ENCODE measurements at places on chromosomes 3 and 15.

DNA sequence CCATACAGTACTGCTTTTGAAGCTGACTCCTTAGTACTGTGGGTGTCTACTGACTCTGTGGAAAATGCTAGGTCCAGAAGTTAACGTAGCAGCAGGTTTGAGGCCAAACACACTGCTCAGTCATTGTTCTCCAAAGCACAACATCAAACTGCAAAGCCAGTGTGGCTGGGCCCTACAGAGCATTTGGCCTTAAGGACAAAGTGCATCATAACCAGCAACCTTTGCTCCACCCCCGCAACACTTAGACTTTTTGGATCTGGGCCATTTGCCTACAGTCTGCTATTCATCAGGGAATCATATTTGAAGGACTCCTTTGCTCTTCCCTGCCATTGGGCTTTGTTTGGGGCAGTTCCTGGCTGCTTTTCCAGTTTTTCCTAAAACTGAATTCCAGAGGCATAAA lies 43.1 kb upstream of the ARL6 start:
- DNase-seq = no peak

- DNase-seq = no peak
These were observed 44.6 kb upstream of the VILL start for GRCh38 chr3:37945807-37946530.

GRCh38 chr3:169526246-169526645 lies 137.3 kb downstream of the MECOM start:
- no peak for DNase-seq

DNA sequence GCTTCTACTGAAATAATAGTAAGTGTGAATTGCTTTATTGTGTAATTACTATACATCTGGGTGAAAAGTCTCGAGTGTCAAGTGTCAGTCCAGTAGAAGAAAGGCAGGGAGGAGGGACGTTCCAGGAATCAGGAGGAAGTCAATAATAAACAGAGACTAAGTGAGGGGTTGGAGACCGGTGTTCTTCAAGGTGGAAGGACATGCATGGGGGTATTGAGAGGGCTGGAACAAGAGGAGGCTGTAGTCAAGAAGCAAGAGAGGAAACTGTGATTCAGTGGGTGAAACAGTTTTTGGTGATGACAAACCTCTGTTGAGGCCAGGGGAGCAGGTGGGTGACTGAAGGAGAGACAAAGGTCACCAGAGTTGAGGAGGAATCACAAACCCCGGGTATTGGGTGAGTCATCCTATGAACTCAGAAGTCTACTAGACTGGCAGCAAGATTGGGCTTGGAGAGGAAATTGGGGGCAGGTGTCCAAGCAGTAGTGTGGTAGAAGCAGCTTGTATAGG lies 11.6 kb upstream of the SCAMP5 start:
- DNase-seq = no peak

DNA sequence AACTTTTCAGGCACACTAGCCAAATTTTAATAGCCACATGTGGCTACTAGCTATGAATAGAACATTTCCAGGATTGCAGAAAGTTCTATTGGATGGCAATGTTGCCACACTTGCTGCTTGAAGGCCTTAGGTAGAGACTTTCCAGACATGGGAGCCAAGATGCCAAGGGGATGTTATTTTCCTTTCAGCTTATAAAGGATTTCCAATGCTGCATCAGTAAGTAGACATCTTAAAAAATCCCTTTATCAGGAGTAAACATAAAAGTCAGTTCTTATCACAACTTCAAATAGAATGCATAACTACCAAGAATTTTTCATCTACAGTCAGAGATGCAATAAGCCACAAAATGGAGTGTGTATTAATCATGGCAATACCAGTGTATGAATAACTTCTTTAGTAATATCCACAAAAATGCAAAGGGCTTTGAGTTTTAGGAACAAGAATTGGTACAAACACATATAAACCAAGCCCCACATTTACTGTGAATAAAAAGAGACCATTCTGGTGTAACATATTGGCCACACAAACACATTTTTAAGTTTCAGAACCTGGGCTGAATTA lies 457.1 kb upstream of the ADAMTS9 start:
- DNase-seq = no peak

DNA sequence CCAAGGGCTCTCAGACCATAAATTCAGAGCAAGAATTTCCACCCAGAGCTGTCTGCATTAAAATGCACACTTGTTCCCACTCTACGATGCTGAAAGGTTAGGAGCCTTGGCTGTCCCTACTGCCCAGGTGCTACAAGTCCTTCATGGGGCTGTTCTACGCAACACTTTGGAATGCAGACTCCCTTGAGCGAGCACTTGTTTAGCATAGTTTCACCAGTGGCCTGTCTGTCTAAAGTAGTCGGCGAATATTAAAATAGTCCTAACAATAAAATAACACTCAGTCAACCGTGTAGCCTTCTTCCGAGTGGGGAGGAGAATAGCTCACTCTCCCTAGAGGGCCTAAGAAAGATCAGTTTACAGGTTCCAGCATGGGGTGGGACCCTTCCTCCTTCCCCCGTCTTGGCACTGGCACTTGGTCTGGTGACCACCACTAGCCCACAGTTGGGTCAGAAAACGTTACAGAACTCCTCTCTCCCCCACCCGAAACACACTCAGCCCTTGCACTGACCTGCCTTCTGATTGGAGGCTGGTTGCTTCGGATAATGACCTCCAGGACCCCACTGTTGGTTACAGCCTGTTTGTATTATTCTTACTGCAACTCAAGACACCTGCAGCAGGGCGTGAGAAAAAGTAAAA lies at the start of gene CLDN16:
TSS of gene CLDN16 (plus strand) at position 586 of the 636 bp plus-strand sequence. CDS start 167 bp downstream, outside the sequence.
- DNase-seq = no peak

DNA sequence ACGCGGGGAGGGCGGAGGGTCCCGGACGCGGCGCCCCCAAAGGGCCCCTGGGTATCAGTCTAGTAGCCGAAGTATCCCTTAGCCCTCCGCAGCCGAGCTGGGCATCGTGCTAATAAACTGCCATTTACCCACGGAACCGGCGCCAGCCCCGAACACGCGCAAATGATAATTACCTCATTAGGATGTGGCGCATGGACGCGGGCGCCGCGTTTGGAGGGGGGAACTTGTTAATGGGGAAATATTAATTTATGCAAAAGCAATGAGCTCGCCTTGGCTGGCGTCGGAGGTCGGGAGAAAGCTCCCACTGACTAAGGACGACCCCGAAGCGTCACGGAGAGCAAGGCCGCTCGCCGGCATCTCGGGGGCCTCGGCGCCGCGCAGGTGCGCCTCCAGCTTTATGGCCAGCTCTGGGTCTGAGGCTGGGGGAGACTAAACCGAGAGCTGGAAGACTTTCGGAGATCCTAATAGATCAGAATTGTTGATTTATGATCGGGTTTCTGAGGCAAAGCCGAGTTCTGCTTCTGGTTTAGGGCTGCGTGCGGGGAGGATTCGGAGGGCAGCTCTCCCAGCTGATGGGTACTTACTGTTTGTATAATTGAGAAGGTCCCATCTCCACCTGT lies 474 bp upstream of the FEZF2 start:
- DNase-seq = no peak

- no peak for DNase-seq
These were observed 332.1 kb downstream of the VGLL3 start for GRCh38 chr3:86658876-86659275.

DNA sequence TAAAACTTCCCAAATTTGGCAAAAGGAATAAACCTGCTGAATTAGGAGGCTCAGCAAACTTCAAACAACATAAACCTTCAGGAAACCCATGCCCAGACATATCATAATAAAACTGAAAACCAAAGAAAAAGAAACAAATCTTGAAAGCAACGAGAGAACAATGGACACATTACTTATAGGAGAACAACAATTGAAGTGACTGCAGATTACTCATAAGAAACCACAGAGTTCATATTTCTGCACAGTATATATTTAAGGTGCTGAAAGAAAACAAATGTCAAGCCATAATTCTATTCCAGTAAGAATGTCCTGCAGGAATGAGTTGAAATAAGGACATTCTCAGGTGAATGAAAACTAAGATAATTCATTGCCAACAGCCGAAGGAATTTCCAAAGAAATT lies 80.8 kb upstream of the PROK2 start:
- no peak for DNase-seq

DNA sequence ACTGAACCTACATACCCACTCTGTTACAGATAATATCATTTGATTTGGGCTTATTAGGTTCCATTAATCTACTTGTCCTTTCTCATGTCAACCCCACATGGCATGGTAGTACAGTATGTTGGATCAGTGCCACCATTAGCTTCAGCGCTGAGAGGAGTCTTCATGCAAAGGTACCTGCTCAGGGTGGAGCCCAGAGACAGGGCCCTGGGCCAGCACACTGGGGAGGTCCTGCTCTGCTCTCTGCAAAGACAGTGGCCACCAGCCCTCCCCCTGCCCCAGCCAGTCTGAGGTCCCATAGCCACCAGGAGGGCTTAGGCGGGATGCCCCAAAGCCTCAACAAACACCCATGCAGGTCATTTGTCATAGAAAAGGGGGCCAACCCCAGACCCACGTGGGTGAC lies 71.0 kb downstream of the ATP10A start:
- no peak for DNase-seq

DNA sequence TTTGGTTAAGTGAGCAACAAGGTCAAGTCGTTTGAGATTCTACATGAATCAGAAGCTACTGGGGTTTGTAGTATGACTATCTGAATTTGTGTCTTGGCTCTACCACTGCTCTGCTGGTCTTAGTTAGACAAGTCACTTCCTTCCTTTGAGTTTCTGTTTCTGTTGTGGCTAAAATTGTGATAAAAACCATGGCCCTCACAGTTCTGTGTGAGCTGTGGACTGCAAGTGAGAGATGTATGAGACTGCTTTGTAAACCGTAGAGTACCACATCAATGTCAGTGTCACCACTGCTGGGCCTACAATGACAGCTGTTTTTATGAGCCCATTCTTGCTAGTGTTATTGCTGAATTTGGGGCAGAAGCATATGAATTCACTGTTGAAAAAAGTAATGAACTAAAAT lies 32.7 kb downstream of the RARB start:
- no peak for DNase-seq

DNA sequence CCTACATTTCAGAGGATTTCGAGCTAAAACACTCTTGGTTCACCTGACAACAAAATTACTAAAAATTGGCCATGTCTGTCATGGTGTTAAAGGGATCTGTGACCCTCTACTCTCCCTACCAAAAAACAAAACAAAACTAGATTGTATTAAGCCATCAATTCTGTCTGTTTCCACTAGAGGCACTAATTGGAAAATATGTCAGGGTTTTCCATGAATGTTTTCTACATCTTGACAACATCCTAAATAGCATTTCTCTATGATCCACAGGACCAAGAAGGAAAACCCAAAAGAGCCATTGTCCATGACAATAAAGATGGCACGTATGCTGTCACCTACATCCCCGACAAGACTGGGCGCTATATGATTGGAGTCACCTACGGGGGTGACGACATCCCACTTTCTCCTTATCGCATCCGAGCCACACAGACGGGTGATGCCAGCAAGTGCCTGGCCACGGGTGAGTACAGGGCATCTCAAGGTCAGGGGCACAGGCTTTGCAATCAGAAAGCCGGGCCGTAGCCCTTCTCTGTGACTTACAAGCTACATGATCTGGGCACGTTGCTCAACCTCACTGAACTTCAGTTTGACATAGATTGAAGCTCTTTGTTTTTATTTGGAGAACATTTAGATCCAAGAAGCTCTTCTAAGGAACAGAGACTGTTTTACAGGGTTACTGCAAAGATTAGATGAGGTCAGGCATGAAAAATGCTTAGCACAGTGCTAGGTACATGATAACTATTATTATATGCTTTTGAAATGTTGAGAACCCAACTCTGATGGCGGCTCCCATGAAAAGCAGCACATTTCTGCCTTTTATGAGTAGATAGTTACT lies 74.8 kb downstream of the DNASE1L3 start:
- DNase-seq = no peak

DNA sequence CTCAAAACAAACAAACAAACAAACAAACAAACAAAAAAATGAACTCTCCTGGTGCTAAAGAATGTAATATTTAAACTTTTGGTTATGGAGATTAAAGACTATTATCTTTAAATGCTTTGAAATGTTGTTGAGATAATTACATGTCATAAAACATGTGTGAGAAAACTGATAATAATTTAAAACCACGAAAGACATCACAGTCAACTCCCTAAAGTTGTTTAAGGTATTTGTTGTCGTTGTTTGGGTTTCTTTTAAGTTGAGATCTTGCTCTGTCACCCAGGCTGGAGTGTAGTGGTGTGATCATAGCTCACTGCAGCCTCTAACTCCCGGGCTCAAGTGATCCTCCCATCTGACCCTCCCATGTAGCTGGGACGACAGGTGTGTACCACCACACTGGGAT lies 12.0 kb downstream of the EFCAB12 start:
- no peak for DNase-seq

DNA sequence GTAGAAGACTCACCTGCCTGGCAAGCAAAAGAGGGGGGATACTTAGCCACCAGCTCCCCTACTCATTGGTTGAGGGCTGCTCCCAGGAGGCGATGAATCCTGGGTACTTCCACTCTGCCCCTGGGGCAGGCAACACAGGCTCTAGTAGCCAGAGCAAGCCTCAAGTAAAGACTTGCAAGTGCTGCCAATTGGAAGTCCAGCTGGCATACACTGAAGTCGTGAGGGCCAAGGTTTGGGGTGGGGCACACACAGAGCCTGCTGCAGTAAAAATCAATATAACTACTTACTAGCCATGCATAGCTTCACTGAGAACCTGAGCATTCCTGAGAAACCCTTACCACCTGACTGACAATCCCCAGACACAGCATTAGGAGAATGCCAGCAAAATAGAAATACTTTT lies 123.0 kb upstream of the EIF1B start:
- no peak for DNase-seq

- DNase-seq = no peak
These were observed 7.0 kb downstream of the ADIPOQ start for GRCh38 chr3:186849374-186849975.

DNA sequence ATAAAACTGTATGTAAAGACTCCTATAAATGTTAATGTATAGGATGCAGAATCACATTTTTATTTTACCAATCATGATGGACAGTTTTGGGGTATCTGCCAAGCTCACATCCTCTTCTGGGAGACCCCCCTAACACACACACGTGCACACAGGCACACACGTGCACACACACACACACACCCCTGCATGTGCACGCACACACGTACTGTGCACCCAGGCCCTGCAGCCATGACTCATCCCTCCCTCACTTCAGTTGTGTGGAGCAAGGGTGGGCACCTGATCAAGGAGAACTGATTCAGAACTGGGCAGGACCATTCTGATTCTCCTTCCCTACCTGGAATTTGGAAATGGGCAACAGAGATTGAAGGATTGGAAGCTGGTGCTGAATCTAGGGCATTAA lies 16.0 kb upstream of the MINDY4B start:
- no peak for DNase-seq

DNA sequence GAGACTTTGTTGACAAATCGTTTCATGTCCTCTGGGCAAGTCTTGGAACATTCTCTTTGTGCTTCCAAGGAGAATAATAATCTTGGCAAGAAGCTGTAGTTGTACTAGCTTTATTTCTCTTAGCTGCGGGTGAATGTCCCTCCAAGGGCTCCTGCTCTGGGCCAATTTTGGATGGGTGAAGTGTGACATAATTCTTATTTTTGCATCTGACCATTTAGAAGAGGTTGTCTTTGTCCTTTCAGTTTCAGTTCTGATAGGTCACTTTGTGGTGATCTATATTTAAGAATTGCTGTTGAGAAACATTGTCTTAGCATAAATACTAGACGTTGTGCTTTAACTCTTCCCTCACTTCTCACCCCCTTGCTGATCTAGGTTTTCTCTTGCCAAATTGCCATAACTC lies 164.8 kb upstream of the RORA start:
- peak; percentile 33 for DNase-seq
